Endothelial cell (in vitro differentiated cells): ENCODE measurements at places on chromosomes 4 and X. TPM values are rescaled to one million over a fixed set of nuclear protein-coding genes. Genes with fewer than 3 reads are reported as not detected.

DNA sequence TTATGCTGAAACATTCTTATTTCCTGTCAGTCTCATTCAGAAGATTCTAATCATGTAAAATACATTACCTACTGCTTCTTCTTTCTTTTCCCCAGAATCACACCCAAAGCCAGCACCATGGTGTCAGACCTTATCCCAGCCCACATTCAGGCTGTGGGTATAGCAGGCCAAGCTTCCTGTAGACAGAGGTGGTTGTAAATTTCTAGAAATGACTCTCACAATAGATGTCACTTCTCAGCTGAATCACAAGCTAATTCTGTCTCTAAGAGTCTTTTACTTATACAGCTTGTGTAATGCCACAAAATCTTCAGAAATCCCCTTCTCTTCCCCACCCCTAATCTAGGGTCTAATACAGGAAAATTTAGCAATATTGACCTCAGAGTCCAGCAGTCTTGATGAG lies 239.6 kb downstream of the PARM1 start:
- DNase-seq = no peak
- no peaks in the 10 kb centered on the region for H3K27me3 ChIP-seq
- H3K4me3 ChIP-seq = no peak overlapping the region
- H3K36me3 ChIP-seq = no peaks in the 10 kb centered on the region
- H3K4me1 ChIP-seq = no peaks in the 10 kb centered on the region
- no peak overlapping the region for H3K27ac ChIP-seq

DNA sequence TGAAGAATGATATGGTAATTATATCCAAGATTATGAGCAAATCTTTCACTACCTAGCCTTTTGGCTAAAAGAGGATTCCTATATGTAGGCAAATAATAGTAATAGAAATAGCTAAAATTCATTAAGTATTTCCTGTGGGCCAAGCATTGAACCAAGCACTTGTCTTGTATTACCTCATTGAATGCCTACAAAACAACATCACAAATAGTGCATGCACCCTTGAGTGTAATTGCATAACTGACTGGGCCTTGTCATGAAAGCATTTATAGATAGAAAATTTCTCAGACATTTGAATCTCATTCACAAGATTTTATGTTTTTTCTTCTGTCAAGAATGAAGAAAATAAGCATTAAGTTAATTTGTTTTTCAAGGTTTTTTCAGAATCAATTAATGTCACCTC lies 3.9 kb upstream of the HPGDS start:
- no peak for DNase-seq
- peaks cover 11% of the 10 kb centered on the region for H3K4me1 ChIP-seq
- no peaks in the 10 kb centered on the region for H3K36me3 ChIP-seq
- H3K27ac ChIP-seq = no peak overlapping the region
- H3K27me3 ChIP-seq = no peaks in the 10 kb centered on the region

DNA sequence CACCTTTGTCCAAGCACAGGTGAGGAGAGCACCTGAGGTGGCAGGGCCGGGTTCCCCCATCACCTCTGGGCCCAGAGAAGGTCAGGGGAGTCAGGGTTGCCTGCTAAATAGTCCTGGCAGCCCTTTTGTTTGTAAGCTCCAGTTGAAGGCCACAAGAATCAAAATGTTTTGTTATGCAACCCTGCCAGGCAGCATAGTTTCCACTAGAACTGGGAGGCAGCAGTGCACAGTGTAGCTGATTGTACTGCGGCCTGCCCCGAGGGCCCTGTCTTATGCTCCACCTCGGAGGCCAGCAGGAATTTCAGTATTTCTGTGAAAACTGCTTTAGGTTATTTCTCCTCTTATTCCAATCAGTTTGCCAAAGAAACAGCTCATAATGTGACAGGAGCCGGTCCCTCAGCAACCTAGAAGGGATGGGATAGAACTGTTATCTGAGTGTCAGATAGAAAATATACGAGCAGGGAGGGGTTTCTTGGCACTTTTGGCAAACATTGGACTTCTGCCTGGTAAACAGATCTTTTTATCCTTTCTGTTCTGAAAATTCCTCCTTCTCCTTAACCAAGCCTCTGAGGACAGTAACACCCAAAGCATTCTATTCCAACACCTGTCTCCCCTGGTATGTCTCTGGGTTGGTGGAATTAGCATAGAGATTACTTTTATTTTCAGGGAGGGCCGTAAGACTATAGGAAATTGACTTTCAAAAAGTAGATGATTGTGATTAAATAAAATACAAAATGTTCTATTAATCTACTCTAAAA lies 93.6 kb downstream of the LNX1 start:
- no peaks in the 10 kb centered on the region for H3K4me1 ChIP-seq
- no peak for DNase-seq
- H3K36me3 ChIP-seq = peaks cover 40% of the 10 kb centered on the region

GRCh38 chr4:172750910-172751309 lies 417.7 kb upstream of the GALNT7 start:
- DNase-seq = no peak
- peaks cover 4% of the 10 kb centered on the region for H3K4me1 ChIP-seq
- H3K27ac ChIP-seq = no peak overlapping the region
- H3K27me3 ChIP-seq = no peaks in the 10 kb centered on the region
- no peaks in the 10 kb centered on the region for H3K36me3 ChIP-seq

GRCh38 chr4:99960648-99961047 lies 10.6 kb upstream of the H2AZ1 start:
- no peak for DNase-seq
- H3K4me3 ChIP-seq = no peak overlapping the region
- H3K4me1 ChIP-seq = no peaks in the 10 kb centered on the region

DNA sequence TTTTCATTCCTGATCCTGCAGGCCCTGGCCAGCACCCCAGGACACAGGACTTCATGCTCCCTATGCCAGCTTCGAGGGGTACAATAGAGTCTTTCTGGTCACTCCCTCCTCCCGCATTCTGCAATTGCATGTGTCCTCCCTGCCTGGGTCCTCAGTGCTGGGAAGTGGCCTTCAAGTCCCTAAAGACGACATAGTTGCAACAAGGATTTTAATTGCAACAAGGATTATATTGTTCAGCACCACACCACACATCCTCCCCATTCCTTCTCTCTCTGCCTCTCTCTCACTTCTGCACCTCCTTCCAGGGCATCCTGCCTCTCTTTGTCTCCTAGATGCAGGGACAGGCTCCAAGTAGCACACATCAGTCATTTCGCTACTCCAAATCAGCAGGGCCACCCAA lies 25.5 kb downstream of the SCD5 start:
- H3K36me3 ChIP-seq = no peaks in the 10 kb centered on the region
- no peak for DNase-seq
- H3K4me3 ChIP-seq = no peak overlapping the region

DNA sequence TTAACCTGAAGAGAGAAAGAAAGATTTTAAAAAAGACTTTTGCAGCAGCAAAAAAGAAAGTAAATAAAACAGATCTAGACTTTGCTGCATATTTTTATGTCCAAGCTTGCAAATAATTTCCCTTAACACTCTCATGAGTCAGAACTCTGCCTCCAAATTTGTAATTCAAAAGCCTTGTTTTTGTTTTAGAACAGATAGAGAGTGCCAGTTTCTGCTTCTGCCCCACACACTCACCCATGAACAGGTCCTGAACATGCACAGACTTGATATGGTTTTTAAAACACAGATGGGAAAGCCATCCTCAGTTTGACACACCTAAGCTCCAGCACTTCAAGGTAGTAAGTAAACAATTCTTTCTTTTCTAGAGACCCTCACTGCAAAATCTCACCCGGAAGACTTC lies 39.7 kb upstream of the VCX3B start:
- no peaks in the 10 kb centered on the region for H3K27me3 ChIP-seq
- no peak overlapping the region for H3K27ac ChIP-seq
- H3K36me3 ChIP-seq = no peaks in the 10 kb centered on the region
- H3K4me1 ChIP-seq = no peaks in the 10 kb centered on the region
- H3K4me3 ChIP-seq = no peak overlapping the region

DNA sequence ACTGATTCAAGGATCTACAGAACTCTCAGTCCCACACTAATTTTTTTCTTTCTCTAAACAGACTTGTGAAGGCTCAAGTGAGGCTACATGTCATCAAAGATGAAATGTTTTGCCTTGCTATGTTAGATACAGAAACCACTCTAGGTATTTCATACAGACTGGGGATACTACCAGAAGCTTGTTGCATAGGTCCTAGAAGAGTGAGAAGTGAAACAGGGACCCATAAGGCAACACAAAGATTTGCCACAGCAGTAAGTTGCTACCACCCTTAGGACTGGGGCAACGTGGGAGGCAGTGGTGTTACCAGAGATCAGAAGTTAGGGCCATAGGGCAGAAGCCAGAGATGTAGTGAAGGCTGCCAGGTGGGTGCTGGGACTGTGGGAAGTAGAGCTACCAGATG lies 50.7 kb upstream of the MID1IP1 start:
- no peaks in the 10 kb centered on the region for H3K36me3 ChIP-seq
- H3K4me3 ChIP-seq = no peak overlapping the region
- H3K27ac ChIP-seq = no peak overlapping the region

GRCh38 chrX:67613996-67614395 lies 70.2 kb downstream of the AR start:
- no peaks in the 10 kb centered on the region for H3K36me3 ChIP-seq
- H3K27ac ChIP-seq = no peak overlapping the region
- DNase-seq = no peak
- H3K27me3 ChIP-seq = no peaks in the 10 kb centered on the region

GRCh38 chr4:87150498-87151261 lies 69.7 kb downstream of the KLHL8 start:
- no peaks in the 10 kb centered on the region for H3K36me3 ChIP-seq
- no peaks in the 10 kb centered on the region for H3K4me1 ChIP-seq
- H3K4me3 ChIP-seq = no peak overlapping the region
- peaks cover 4% of the 10 kb centered on the region for H3K27me3 ChIP-seq
- peak; percentile 66 for DNase-seq
- peak overlapping the region; percentile 55 for H3K27ac ChIP-seq

GRCh38 chr4:128177498-128177897 lies 110.1 kb downstream of the PGRMC2 start:
- H3K36me3 ChIP-seq = peaks cover 3% of the 10 kb centered on the region
- DNase-seq = no peak
- no peaks in the 10 kb centered on the region for H3K27me3 ChIP-seq
- H3K4me3 ChIP-seq = no peak overlapping the region
- no peaks in the 10 kb centered on the region for H3K4me1 ChIP-seq

- H3K4me1 ChIP-seq = no peaks in the 10 kb centered on the region
- H3K36me3 ChIP-seq = no peaks in the 10 kb centered on the region
- H3K27me3 ChIP-seq = no peaks in the 10 kb centered on the region
- H3K4me3 ChIP-seq = no peak overlapping the region
Measured at GRCh38 chrX:12672367-12673106, 118.7 kb upstream of the PRPS2 start.

DNA sequence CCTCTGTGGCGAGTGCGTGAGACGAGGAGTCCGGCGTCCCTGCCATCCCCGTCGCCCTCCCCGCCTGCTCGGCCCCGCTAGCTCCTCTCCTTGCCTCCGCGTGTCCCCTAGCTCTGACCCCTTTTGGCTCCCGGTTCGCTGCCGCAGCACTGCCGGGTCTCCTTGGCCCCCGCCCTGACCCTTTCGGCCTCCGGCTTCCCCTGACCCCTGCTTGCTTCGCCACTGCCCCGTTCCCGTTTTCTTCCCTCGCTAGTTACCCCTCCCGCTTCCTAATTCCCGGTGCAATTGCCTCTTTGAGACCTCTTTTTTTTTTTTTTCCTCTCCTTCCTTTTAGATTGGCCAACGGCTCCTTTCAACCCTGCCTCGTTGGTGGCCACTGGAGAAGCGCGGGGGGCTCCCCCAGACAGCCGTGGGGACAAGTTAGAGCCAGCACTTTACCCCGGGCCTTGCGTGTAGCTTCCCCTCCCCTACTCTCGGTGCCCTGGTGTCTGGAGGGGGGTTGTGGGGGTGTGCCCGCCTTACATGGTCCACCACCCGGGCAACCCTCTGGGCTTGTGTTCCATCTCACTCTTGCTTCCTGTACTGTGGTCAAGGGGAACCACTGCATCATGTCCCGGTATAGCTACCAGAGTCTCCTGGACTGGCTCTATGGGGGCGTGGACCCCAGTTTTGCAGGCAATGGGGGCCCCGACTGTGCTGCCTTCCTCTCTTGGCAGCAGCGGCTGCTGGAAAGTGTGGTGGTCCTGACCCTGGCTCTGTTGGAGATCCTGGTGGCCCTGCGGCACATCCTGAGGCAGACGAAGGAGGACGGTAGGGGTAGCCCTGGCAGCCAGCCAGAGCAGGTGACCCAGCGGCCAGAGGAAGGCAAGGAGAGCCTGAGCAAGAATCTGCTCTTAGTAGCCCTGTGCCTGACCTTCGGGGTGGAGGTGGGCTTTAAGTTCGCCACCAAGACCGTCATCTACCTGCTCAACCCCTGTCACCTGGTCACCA lies 548 bp downstream of the TMEM164 start:
- no peaks in the 10 kb centered on the region for H3K36me3 ChIP-seq
- DNase-seq = peak; percentile 3
- peaks cover 8% of the 10 kb centered on the region for H3K27me3 ChIP-seq
- peaks cover 18% of the 10 kb centered on the region for H3K4me1 ChIP-seq

DNA sequence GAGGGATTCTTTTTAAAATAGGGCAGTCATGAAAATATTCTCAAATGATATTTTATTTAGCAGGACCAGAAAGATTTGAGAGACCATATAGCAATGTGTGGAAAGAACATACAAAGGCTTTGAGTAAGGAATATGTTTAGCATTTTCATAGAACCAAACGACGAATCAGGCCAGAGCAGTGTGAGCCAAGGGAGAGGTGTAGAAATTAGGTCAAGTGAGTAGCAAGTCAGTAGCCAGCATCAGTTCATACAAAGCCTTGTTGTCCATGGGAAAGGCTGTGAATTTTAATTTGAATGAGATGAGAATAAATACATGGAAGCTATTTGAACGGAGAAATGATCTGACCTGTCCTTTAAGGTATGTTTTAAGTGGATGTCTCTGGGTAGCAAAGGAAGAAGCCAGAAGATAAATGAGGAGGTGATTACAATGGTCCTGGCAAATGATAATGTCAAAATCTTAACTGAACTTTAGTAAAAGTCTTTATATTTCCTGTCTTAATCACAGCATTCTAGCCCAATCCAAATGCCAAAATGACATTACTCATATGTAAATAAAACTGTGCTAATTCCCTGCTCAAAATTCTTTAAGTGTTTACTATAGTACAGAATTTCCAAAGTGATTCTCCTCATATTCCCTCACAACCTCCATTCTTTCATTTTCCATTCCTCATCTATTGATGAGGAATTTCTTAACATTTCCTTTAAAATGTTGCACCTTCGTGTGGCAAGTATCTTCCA lies 155.7 kb upstream of the SLIT2 start:
- H3K4me3 ChIP-seq = no peak overlapping the region
- H3K36me3 ChIP-seq = no peaks in the 10 kb centered on the region
- no peak for DNase-seq
- H3K27me3 ChIP-seq = no peaks in the 10 kb centered on the region
- no peak overlapping the region for H3K27ac ChIP-seq

GRCh38 chr4:15116509-15117079 lies 114.3 kb downstream of the CPEB2 start:
- no peaks in the 10 kb centered on the region for H3K36me3 ChIP-seq
- H3K27me3 ChIP-seq = peaks cover 2% of the 10 kb centered on the region
- H3K27ac ChIP-seq = no peak overlapping the region
- H3K4me1 ChIP-seq = no peaks in the 10 kb centered on the region
- no peak overlapping the region for H3K4me3 ChIP-seq
- DNase-seq = no peak

GRCh38 chr4:95129821-95130311 lies 372.1 kb downstream of the BMPR1B start:
- H3K27me3 ChIP-seq = peaks cover 2% of the 10 kb centered on the region
- H3K4me3 ChIP-seq = no peak overlapping the region
- no peak for DNase-seq
- H3K36me3 ChIP-seq = no peaks in the 10 kb centered on the region

GRCh38 chr4:109729117-109729717 lies 653 bp downstream of the PLA2G12A start:
- H3K27ac ChIP-seq = peak overlapping the region; percentile 52
- no peak for DNase-seq

Gene VCX2
- total RNA-seq = not detected

Gene CLNK
- total RNA-seq = not detected

Gene SPP1
- 4.7 TPM for total RNA-seq

Gene PDZD4
- 2.6 TPM for total RNA-seq

Gene MAGEE2
- total RNA-seq = not detected

Gene PAGE2
- total RNA-seq = not detected

Gene PLK4
- total RNA-seq = 12.6 TPM
